ENCODE measurements at places on chromosomes 3 and 15.

DNA sequence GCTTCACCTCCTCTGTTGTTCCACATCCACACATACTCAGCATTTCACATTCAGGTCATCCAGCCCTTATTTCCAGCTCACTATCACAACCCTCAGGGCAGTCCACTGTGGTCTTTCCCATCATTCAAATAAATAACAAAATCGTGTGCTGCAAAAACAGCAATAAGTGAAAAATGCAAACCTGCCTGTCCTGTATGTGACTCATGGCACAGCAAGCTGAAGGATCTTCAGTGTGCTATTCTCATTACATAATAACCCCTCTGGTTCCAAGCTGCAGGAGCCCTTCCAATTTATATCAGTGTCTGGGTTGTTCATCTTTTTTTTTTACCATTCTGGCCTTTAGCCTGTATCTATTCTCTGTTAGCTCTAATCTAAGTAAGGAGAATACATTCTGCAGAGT lies 185.3 kb upstream of the UBE2E2 start:
- DNase-seq, result no peak

GRCh38 chr3:177441813-177442646 lies 244.7 kb upstream of the TBL1XR1 start:
- DNase-seq, result no peak

DNA sequence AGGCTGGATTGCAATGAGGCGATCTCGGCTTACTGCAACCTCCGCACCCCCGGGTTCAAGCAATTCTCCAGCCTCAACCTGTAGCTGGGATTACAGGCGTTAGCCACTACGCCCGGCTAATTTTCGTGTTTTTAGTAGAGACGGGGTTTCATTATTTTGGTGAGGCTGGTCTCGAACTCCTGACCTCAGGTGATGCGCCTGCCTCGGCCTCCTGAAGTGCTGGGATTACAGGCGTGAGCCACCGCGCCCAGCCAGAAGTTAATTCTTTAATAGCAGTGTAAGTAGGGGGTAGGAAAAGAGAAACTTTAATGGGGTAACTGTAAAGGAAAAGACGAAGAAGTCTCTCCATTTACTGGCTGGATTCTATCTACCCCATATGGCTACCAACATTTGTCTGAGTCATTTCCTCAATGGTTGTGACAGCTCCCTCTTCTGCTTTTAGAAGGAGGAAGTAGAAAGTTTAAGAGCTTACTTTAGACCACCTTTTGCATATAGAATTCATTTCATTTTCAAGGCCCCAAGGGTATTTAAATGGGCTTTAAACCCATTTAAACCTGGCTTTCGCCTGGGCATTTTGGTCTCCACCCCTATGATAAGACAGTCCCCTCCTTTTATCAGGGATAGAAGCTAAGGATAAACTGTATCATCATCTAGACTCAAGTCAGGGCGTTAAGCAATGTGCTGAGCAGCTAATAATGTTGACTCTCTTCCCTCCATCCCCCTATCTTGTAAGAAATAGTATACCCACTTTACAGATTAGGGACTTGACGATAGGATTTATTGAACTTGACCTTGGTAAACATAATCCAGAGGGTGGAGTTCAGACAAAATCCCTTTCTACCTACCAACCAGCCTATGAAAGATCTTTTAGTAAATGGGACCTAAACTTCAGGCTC lies 1.1 kb upstream of the CDV3 start:
- DNase-seq, result no peak

DNA sequence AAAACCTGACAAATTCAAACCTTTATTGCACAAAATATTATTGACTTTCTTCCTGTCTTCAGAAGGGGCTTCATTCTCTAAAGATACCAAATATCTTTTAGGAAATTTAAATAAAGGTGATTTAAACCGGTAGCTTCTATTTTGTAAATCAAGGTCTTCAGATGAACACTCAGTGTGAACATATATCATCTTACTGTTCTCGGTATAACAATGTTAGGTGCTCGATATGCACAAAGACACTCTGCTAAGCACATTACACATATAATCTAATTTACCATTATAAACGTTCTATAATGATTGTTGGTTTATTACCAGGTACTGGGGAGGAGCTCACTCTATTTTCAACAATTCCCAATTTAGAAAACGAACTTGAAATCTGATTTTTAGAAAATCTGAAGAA lies 225.4 kb upstream of the AZI2 start:
- no peak for DNase-seq

DNA sequence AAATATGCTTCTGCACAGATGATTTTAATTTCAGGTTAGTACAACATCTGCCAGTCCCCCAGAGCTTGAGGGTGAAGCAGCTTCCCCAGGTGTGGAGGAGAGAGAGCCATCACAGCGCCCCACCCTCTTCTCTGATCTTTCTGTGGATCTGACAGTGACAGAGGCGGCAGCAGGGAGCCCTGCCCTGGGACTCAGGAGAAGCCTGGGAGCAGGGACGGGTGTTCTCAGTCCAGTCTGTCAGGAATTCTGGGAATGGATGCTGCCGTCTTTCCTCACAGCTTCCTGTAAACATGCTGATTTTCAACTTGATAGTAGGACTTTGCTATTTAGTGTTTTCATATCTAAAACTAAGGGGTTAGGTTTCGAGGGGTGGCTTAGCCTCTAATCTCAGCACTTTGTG lies 11.4 kb upstream of the RAB8B start:
- DNase-seq, result no peak

- no peak for DNase-seq
These were observed 62.8 kb downstream of the ABCC5 start for GRCh38 chr3:183954875-183955274.

DNA sequence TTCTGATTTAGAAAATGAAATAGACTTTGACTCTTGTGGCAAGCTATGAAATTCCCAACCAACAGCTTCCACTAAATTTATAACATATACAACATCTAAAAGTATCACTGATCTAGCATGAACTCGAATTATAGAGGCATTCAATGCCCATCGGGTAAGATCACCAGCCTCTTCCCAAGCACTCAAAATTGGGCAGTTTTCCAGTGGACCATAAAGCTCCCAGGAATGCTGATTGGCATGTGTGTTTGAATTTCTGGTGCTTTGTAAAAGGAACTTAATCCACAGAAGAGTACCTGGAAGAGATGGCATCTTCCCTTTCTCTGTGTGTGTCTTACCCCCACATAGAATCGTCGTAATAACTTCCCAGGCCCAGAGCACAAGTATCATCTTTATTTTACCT lies 10.0 kb downstream of the LRTM1 start:
- no peak for DNase-seq

- peak; percentile 11 for DNase-seq
These were observed 50.4 kb upstream of the LIMD1 start for GRCh38 chr3:45544024-45544716.

DNA sequence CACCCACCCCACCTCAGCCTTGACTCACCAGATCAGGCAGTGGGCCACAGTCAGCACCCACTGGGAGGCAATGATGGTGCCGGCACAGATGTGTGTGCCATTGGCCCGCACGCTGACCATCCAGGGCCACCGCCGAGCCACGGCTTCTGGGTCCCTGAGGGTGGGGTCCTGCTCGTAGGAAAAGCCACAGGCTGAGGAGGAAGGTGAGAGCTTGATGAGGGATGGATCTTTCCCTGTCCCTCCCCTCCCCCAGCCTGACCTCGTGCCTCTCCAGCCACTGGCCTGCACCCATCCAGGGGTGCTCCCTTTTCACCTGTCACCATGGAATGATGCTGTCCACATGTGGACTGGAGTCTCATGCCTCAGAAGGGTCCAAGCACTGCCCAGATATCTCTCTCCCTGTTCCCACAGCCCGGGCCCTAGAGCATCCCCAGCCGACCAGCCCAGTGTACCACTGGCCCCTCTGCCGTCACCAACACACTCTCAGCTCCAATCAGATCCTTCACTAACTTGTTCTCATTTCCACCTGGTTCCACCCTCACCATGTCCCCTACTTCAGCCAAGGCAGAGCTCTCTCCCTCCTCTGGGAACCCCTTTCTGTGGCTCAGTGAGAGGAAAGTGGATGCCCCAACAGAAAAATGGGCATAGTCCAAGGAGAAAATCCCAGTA lies 2.0 kb downstream of the PRSS50 start:
- no peak for DNase-seq

- DNase-seq, result no peak
These were observed 21.9 kb upstream of the NR1I2 start for GRCh38 chr3:119759962-119760361.

DNA sequence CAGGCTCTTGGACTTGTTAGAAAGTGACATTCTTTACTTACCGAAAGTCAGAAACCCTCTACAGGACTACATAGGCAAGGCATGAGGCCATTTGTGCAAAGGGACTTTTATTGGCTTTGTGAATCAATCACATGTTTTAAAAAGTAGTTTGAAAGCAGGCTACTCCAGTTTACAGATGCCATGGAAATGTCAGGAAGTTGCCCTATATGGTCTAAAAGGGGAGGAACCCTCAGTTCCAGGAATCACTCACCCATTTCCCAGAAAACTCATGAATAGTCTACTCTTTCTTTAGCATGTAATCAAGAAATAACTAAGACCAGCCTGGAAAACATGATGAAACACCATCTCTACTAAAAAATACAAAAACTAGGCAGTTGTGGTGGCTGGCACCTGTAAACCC lies 51.0 kb upstream of the MKRN3 start:
- no peak for DNase-seq

DNA sequence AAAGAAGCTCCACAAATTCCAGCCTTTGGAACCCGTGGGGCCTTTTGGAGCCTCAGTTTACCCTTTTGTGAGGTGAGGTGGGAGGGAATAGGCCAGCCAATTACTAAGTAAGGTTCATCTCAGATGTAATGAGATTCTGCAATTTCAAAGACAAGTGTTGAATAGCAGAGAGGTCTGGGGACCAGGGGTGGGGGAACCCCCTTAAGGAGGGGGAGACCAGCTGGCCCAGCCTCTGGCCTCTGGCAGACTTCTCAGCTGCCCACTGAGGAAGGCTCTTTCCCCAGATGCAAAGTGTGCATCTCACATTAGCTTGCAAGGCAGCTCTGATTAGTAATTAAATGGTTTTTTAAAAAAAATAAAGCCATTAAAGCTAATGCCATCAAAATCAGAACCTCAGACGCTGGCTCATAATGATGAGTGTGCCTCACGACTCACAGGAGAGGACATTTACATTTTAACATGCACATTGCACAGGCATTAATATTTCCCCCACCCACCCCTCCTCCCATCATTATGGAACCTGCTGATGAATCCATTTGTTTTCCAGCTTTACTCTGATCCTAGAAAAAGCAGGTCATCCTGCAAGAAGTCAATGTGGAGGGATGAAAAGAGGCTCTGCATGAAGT lies 176.7 kb upstream of the TLE3 start:
- no peak for DNase-seq

DNA sequence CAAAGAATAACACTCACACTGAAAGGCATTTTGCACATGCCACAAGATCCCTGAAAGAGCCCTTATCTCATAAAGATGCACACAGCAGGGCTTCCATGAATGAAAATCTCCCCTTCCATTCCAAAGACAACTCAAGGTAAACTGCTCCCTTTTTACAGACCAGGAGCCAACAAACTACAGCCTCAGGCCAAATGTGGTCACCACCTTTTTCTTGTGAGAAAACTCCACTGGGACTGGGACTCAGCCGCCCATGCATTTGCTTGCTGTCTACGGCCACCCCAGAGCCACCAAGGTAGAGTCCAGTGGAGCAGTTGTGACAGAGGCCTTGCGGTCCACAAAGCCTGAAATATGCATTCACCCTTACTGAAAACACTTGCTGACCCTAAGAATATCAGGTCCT lies 334.8 kb downstream of the OCA2 start:
- DNase-seq, result no peak

- DNase-seq, result no peak
These were observed 441.9 kb downstream of the ZIC1 start for GRCh38 chr3:147851062-147851461.

DNA sequence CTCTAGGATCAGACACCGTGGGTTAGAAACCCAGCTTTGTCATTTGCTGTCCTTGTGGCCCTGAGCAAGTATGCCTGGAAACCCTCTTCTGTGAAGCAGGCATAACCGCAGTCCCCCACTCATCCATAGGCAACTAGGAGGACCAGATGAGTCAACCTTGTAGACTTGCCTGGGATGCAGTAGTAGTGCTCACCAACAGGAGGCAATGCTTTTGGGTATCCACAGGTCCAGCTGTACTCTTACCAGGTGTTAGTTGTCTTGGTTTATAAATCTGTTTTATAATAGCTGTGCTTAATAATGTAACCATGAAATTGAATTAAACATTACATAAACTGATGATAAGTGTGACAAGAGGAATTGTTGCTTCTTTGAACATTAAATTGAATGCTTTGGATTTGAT lies 389.3 kb downstream of the IL20RB start:
- DNase-seq, result no peak

DNA sequence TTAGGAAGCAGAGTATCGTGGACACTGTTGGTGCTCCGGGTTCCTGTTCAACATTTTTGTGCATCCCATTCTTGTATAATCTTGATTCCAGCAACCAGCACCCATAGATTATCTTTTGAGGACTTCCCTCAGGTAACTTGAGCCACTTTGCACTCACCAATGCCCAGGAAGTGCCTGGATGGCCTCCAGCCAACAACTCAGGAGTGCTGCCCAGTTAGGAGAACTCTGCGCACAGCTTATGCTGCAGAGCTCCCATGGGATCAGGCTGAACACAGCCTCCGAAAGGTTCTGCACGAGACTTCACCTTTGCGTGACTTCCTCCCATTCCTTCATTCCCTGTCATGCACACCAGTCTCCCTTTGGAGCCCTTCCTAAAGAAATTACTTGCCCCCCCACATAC lies 64.3 kb upstream of the LRRN1 start:
- DNase-seq, result peak; percentile 86

- no peak for DNase-seq
These were observed 41.5 kb downstream of the MGLL start for GRCh38 chr3:127780536-127781400.
